ENCODE measurements at places on chromosomes 2 and 18.
A peak's percentile ranks its signal among the peaks of the same experiment; 100 is the strongest.

GRCh38 chr2:237631007-237631785 is 3.8 kb downstream of the LRRFIP1 start:
- no peak for DNase-seq

DNA sequence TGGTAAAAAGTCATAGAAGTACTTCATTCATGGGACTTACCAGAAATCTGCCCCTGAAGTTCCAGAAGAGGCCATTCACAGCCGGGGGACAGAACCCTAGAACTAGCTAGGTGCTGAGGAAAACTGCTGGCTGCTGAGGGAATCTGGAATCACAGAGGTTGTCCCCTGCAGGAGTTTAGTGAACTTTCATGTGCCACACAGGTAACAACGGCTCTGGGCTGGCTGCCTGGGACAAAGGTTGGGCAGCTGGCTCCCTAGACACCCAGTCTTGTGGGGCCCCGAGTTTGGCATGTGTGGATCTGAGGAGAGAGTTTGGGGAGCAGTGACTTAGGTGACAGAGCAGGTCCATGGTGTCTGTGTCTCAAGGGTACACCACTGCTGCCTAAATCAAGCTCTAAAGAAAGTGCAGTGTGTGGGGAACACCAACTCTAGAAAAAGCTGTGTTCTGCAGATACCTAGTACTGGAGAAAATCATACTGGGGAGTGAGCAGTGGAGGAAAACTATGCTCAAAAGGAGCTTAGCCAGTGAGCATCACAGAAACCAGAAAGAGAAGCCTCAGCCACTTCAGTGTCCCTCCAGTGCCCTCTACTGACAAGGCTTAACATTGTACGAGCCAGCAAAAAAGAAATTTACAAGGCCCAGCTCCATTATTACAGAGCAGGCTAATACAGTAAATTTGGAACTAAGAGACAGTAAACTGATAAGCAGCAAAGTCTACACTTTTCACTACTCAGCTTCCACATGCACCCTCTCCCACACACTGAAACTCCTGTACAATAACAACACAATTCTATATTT is 15.2 kb downstream of the GALNT3 start:
- DNase-seq: no peak

GRCh38 chr2:203559641-203560040 is 24.5 kb upstream of the RAPH1 start:
- DNase-seq: no peak

- no peak for DNase-seq
These were observed 27.0 kb downstream of the EPB41L3 start for GRCh38 chr18:5516841-5517240.

GRCh38 chr18:43034683-43035500 is 80.6 kb downstream of the RIT2 start:
- no peak for DNase-seq

GRCh38 chr18:34734056-34734455 is 24.0 kb downstream of the DTNA start:
- DNase-seq: no peak

DNA sequence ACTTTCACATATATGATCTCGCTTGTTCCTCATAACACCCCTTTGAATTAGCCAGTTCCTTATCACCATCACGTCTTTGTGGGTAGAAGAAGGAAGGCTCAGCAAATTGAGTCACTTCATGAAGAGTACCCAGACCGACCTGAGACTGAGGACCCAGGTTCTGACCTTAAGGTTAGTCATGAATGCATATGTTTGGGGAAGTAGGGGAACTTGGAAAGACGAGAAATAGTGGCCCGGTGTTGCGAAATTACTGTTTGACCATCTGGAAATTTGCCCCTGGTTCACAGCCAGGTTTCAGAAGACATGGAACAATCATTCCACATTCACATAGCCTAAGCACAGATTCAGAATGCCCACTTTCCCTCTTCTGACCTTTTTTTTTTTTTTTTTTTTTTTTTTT is 59.8 kb downstream of the MEIS1 start:
- no peak for DNase-seq

- DNase-seq: no peak
These were observed 20.3 kb downstream of the NRP2 start for GRCh38 chr2:205702576-205702975.

- no peak for DNase-seq
These were observed 84.8 kb upstream of the CRIM1 start for GRCh38 chr2:36270758-36271157.

GRCh38 chr2:12642332-12642731 is 74.4 kb upstream of the TRIB2 start:
- no peak for DNase-seq

- DNase-seq: no peak
These were observed 157.2 kb downstream of the MIB1 start for GRCh38 chr18:21897811-21898210.

- no peak for DNase-seq
These were observed 108.1 kb downstream of the LYPD6 start for GRCh38 chr2:149438330-149438960.

DNA sequence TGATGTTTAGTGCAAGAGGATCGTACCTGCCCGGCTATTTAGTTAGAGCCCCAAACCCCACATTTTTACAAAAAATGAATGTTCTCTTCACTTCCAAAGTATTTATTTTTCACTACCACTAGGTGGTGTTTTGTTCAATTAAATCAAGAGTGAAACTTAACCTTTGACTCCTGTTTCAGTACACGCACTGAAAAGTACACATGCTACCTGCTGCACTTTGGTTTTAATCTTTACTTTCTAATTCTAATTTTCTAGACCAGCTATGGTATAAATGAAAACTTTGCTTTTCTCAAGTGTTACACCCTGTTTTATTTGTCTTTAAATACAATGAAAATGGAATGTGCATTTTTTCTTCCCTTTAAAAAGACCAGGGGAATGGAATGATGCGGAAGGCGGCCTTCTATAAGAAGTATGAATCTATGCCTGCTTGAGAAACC is 31.4 kb upstream of the CHN1 start:
- DNase-seq: peak; percentile 10

DNA sequence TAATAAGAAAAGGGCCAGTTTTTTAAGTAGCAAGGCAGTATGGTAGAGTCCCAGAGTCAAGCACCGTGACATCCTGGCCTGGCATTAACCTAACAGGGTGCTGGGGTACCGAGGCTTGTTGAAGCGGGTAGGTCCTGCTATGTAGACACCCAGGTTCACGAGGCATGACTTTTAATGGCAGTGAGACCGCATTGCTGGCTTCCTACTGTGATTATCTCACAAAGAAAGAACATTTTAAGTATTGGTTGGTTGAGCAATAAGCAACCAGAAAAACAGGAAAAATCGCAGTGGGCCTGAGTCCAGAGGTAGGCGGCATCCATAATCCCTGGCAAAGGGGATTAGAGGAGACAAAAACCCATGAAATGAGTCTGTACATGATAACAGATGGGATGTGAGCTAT is 927.9 kb upstream of the ACVR2A start:
- DNase-seq: no peak

GRCh38 chr2:216344206-216344949 is 27.9 kb downstream of the MARCHF4 start:
- no peak for DNase-seq

DNA sequence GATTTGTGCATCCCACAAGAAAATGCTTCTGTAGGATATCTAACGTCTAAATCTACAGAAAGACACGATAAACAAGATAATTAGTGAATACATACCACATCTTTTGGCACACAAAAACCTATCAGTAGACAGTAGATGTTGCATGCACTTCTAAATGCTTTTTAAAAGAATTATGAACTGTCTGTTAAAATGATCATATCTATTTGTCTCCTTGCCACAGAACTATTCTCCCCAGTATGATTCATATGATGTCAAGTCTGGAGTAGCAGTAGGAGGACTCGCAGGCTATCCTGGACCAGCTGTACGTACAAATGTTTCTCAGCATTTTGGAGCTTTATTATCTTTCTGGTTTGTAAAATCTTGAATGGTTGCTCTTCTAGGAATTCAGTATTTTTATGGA is 12.7 kb downstream of the COL3A1 start:
- DNase-seq: no peak

GRCh38 chr18:46332921-46333341 is 228.7 kb downstream of the HAUS1 start:
- DNase-seq: no peak

- no peak for DNase-seq
These were observed 60.1 kb downstream of the EMILIN2 start for GRCh38 chr18:2906704-2907549.

DNA sequence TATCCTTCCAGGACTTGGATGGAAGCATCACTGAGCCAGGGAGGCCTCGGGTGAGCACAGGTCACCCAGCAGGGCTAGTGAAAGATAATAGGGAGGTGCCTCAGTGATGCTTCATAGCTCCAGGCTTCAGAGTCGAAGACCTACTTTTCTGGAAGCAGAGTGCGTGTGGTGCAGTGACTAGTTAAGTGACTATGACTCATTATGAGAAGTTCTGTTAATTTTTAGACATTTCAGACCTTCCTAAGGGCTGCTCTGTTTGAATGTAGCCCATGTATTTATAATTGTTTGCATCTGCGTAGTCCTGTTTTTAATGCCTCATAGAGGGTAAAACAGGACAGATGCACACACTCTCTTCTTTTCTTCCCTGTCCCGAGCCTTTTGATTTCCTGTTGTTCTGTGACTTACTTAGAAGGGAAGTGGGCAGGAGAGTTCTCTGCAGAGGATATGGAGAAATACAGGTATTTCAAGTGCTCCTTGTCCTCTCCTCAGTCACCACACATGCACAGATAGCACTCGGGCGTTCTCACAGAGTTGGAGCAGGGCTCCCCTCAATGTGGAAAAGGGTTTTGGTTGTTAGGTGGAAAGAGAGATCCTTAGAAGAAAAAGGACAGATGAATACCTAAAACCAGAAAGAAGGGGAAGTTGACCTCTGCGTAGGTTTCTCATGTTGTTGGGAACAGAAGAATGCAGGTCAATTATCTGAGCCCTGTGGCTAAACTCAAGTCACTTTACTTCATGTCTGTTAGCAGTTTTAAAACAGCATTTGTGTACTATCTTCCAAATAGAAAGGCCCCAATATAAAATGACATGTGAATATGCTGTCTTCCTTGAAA is 34.7 kb downstream of the RALB start:
- DNase-seq: no peak

GRCh38 chr2:162938387-162938786 is 99.8 kb upstream of the KCNH7 start:
- no peak for DNase-seq

DNA sequence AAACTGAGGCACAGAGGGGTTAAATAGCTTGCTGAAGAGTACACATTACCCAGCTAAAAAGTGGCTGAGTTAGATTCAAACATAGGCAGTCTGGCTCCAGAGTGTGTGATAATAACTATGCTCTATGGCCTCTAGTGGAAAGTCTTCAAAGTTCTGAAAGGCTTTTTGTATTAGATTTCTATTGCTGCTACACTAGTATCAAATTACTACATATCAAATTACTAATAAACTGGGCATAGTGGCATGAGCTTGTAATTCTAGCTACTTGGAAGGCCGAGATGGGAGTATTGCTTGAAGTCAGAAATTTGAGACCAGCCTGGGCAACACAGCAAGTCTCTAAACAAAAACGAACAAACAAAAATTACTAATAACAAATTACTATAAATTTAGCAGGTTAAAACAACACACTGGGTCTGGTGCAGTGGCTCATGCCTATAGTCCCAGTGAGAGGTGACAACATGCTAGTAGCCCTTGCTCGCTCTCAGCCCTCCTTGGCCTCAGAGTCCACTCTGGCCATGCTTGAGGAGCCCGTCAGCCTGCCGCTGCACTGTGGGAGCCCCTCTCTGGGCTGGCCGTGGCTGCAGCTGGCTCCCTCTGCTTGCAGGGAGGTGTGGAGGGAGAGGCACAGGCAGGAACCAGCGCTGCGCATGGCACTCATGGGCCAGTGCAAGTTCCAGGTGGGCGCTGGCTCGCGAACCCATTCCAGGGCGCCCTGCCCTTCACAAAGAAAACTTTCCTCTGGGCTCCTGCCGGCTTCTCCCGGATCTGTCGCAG is 38.2 kb upstream of the TWSG1 start:
- no peak for DNase-seq

DNA sequence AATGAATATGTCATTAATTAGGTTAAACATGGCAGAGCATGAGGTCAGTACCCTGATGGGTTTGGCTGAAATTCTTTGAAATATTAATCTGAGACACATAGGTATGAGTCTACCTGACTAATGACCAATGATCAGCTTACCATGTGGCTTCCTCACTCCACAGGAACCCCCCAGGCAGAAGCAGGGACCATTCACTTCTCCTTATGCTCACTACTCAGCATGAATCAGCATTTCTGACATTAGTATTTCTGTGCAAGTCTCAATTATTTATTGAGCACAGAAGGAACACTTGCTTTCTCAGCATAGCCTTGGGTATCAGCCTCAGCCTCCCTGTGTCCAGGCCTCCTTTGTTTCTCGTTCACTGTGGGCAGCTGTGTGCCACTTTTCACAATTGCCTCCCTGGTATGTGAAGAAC is 9.3 kb upstream of the KCNE4 start:
- no peak for DNase-seq

GRCh38 chr2:95185973-95186372 is 20.4 kb downstream of the ZNF2 start:
- DNase-seq: no peak

GRCh38 chr2:66153941-66154340 is 281.0 kb upstream of the MEIS1 start:
- no peak for DNase-seq

DNA sequence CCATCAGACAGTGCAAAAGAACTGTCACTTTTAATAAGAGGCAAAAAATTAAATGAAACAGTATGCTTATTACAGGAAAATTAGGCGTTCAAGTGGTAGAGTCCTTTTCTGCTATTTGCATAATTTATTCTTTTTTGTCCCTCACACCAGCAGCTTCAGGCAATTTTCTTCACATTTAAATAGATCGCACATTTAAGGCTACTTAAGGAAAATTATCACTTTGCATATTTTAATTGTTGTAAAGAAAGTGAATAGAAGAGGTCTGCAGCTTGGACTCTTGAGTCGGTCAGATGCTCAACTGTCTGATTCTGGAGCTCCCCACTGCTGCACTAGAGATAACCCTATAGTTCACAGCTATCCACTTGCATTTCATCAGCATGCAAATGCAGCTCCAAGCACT is 141.3 kb downstream of the FIGN start:
- no peak for DNase-seq

- no peak for DNase-seq
These were observed 11.1 kb upstream of the FBXO11 start for GRCh38 chr2:47917276-47917961.

- DNase-seq: no peak
These were observed 80.0 kb downstream of the KLHL29 start for GRCh38 chr2:23464905-23465537.

DNA sequence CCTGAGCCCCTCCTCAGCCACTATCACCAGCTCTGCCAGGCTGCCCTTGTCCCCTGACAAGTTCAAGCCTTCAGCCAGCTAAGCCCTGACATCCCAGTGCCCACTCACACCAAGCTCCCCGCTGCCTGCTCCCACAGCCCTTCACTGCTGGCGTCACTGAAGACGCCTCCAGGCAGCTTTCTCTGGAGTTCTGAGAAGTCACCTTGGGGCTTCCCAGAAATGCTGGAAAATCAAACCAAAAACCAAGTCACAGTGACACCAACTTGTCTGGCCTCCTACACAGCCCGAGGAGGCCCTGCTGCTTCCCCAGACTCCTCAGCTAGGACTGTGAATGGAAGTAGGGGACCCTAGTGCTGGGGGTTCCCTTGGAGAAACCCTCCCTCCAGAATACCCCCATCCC is 2.2 kb upstream of the TNS1 start:
- DNase-seq: no peak

GRCh38 chr18:46260016-46260878 is 156.1 kb downstream of the HAUS1 start:
- no peak for DNase-seq

GRCh38 chr2:42383855-42384530 is 23.0 kb upstream of the COX7A2L start:
- no peak for DNase-seq

- DNase-seq: no peak
These were observed 161.1 kb downstream of the ESCO1 start for GRCh38 chr18:21439431-21439846.
